Stimulated activated CD4-positive, alpha-beta T cell treated with anti-CD3 and anti-CD28 coated beads, Interleukin-1b, Interleukin-23, amount 100 ng/mL, for 48 hours (primary cell): ENCODE measurements at places on chromosomes 4 and X.

DNA sequence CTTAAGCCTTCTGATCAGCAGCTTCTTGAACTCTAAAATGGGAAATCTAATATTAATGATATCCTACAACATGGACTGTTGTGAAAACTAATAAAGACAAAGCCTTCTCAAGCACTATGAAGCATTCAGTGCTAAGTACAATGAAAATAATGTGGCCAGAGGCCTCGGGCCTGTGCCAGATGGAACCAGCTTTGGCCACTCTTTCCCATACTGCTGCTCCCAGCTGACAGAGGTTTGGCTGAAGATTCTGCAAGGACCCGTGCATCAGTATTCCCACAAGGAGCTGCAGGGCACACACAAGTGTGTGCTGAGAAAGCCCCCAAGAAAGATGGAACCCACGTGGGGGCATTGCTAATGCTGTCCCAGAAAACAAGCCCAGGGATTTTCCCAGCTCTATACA is 60.5 kb upstream of the RPL34 start:
- no peak for DNase-seq

DNA sequence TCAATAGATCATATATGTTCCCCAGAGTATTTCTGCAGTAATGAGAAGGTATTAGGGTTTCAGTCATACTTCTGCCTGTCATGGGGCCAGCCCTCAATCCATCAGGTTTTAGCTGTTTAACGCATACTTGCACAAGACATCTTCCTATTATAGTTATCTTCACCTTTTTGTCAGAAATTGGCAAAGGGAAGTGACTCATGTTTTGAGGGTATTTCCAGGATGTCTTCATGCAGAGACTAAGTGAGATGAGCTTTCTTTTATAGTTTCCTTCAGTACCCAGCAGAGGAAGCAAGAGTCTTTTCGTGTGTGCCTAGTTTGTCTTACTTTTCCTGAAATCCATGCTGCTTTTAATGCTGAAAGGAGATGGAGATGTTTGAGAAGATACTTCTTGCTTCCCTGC is 9.5 kb downstream of the CSTF2 start:
- peak; percentile 18 for DNase-seq

DNA sequence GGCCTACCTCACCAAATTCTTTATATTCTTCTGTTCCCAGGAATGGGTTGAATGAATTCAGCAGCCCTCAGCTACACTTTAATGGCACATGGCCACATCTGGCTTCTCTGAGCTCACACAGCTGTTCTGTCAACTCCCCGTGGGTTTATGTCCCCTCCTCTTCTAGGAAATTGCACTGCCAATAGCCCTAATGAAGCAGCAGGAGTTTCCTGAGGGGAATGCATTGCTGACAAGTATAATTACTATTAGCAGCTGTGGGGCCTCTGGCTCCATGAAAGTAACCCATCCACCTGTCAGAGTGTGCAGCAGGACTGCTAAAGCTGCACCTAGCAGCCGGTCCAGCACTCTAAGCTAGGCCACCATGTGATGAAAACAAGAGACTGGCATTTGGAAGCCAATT is 50.3 kb downstream of the FTHL17 start:
- DNase-seq, result no peak

DNA sequence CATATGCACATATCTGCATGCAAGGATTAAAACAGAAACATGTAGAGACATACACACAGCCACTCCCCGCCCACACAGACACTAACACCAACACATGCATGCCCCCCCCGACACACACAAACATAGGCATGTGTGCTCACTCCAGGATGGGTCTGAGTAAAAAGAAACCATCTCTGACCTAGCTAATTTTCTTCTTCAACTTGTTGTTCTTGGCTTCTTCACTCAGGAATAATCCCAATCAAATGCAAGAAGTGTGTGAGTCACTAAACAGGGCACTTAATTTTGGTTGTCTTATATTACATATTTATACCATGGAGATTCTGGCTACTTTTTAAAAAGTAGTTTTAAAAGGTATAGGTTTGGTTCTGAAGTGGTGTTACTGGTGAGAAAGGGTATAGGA is 28.3 kb downstream of the ENOX2 start:
- no peak for DNase-seq

- no peak for DNase-seq
Measured at GRCh38 chrX:149152941-149153340, 352.2 kb downstream of the IDS start.

DNA sequence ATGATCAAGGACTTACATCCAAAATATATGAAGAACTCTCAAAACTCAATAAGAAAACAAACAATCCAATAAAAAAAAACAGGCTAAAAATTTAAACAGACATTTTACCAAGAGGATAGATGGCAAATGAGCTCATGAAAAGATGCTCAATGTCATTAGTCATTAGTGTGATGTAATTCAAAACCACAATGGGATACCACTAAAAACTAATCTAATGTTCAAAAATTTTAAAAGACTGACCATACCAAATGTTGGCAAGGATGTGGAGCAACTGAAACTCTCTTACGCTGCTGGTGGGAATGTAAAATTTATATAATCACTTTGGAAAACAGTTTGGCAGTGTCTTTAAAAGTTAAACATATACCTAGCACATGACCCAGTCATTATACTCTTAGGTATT is 43.7 kb downstream of the RPS6KA6 start:
- no peak for DNase-seq

GRCh38 chr4:159266981-159267868 is 164.3 kb downstream of the RAPGEF2 start:
- DNase-seq, result no peak

GRCh38 chrX:133923113-133923512 is 62.3 kb downstream of the GPC3 start:
- DNase-seq, result no peak

GRCh38 chrX:123728016-123728415 is 4.8 kb downstream of the THOC2 start:
- no peak for DNase-seq

GRCh38 chr4:830601-831482 is 4.9 kb upstream of the CPLX1 start:
- no peak for DNase-seq

DNA sequence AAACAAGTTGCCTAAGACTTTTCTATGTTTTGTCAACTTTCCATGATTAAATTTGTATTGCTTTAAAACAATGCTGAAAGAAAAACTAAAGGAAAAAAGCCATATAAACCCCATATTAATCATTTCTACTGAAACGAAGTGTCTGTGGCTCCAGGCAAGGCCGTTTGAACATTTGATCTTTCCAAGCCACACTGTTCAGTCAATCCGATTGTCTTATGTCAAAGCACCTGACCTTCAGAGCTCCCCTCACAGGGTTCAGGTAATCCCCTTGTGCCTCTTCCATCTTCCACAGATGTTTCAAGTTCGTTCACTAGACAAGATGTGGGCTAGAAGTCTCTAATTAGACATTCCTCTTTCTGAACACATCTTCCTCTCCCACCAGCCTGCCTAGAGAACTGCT is 177.1 kb upstream of the NUDT10 start:
- DNase-seq, result no peak

DNA sequence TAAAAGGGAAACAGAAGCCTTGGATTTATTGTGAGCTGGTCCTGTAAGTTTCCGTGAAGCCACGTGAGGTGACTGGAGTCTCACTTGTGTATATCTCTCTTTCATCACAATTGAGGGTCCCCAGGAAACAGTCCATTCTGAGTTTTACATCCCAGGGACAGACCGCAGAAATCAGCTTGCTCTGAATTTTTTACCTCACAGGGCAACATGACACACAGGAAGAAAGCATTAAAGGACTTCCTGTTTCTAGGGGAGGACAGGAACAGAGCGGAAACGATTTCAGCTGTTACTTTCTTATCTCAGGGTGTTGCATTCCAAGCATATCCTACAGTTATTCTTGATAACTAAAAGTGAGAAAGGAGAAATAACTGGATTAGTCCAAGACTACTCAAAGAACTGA is 553.5 kb downstream of the TRAM1L1 start:
- no peak for DNase-seq

DNA sequence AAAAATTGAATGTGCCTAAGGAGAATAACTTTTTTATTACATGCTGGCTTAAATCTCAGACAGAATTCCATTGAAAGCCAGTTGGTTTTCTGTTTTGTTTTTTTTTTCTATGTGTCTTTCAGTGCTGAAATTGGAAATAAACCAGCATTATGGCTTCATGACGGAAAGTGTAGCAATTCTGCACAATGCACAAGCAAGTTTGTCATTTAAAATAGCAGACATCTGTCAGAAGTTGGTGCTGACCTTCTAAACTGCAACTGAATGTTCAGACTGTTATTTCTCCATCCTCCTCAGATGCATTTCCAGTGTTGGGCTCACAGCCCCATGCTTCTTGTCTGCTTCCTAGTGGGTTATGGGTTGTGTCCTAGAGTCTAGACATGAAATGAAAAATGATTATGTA is 107.2 kb upstream of the LIMCH1 start:
- no peak for DNase-seq

DNA sequence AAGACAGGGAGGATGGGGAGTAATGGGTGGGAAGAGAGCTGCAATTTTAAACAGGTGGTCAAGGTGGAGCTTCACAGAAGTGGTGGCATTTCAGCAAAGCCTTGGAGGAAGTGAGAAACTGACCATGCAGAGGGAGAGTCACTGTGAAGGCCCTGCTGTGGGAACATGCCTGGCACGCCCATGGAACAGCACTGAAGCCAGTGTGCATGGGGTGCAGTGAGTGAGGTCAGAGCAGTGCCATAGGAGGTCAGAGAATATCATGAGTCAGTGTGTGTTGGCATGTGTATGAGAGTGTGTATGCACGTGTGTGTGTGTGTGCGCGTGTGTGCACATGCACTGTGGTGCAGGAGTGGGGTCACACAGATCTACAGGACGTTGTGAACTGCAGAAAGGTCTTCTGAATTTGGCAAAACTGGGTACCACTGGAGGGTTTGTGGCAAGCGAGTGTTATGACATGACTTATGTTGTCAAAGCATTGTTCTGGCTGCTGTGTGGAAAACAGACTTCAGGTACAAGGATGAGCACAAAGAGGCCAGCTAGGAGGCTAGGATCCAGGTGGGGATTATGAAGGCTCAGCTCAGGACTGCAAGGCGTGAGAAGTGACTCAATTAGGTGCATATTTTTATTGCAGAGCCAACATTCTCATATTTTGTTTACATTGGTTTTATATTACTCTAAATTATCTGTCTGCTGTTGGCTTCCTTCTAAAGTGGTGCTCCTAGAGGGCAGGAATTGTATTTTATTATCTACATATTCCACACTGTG is 34.0 kb downstream of the ZNF827 start:
- no peak for DNase-seq

- DNase-seq, result no peak
Measured at GRCh38 chr4:6775746-6776145, 6.8 kb upstream of the KIAA0232 start.

DNA sequence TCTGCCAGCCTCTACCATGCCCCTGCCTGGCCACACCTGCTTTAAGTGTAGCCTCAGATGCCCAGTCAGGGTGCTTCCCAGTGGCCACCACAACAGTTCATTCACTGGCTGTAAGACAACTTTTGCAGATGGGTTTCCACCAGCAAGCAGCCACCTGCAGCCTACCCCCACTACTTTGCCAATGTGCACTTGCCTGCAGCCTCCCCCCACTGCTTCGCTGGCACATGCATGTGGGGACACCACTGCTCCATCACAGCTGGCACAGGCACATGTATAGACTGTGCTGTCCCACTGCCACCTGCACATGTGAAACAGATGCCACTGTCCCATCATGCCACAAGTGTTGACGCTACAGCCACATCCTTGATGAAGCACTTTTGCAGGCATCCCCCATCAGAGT is 723.9 kb downstream of the SH3BGRL start:
- DNase-seq, result no peak

- no peak for DNase-seq
Measured at GRCh38 chr4:123990310-123990870, 593.8 kb downstream of the SPRY1 start.

DNA sequence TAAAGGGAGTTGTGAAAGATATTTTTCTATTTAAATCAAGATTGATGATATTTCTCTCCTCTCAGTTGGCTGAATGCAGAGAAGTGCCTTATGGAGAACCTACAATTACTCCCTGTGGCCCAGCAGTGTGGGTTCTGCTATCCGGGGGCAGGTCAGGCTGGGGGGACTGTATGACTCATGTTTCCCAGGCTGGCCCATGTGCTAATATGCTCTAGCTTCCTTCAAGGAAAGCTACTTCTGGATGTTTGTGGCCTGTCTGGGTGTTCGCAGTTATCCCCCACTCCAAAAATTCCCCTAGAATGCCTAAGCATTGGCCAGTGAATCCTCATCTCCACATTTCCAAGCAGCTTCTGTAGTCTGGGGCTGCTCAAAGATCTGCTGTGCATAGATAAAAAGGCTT is 58.9 kb upstream of the SPP1 start:
- no peak for DNase-seq

- DNase-seq, result no peak
Measured at GRCh38 chrX:110743679-110744340, 51.8 kb downstream of the CHRDL1 start.

- DNase-seq, result no peak
Measured at GRCh38 chr4:6747294-6748051, 31.5 kb downstream of the BLOC1S4 start.

DNA sequence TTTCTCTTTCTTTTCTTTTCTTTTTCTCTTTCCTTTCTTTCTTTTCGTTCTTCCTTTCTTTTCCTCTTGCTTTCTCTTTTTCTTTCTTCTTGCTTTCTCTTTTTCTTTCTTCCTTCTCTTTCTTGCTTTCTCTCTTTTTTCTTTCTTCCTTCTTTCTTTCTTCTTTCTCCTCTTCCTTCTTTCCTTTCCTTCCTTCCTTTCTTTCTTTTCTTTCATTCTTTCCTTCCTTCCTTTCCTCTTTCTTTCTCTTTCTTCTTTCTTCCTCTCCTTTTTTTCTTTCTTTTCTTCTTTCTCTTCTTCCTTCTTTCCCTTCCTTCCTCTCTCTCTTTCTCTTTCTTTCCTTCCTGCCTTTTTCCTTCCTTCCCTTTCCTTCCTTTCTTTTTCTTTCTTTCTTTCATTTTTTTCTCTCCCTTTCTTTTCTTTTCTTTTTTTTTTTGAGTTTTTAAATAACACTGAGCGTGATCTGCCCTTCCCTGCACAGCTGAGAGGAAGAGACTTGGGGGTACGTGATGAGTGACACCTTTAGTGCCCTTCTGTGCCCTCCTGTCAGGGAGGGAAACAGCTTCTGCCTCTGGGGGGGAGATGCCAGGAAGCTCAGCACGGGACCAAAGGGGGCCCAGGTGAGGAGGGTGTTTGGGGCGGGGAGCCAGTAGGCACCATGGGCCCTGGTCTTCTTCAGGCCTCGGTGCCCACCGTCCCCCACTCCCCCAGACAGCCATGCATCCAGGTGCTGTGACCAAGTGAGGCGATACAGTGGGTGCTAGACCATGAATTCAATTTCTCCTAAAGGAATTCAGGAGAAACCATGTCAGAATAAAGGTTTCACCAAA is 36.6 kb upstream of the CDKN2AIP start:
- DNase-seq, result no peak
